ENCODE measurements at places on chromosomes 2 and 18. TPM values are rescaled to one million over a fixed set of nuclear protein-coding genes. Genes with fewer than 3 reads are reported as not detected.

DNA sequence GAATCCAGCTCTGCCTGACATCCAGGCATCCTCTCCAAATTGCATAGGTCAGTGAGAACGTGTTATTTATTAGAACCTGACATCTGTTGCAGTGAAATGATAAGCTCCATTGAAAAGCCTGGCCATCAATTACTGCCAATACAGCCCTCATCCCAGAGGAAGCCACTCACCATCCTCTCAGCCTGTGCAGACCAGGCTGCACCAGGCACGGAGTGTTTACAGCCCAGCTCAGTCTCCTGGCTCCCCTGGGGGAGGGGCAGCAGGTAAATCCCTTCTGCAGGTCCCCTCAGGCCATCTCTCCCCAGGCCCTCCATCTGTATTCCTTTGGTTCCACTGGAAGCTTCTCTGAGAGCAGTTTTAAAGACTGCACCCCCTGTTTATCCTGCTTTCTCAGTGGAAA is 82.6 kb upstream of the FOSL2 start:
- DNase-seq = no peak

DNA sequence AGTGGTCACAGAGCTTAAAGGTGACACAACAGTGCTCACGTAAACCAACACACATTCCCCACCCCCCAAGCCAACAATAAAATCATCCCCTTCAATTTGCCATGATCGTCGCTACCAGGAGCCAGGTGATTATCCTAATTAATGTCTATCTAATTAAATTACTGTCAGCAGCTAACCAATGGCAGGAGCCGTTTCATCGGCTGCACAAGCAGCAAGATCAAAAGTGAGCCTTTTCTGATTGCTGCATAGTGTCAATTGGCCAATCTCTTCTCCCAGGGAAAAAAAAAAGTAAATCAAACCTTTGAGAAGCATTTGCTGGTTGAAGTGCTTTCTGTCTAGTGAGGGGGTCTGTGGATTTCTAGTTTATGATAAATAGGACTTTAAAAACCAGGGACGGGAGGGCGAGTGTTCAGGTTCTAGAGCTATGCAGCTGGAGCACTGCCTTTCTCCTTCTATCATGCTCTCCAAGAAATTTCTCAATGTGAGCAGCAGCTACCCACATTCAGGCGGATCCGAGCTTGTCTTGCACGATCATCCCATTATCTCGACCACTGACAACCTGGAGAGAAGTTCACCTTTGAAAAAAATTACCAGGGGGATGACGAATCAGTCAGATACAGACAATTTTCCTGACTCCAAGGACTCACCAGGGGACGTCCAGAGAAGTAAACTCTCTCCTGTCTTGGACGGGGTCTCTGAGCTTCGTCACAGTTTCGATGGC is at the start of gene TBR1:
Gene TBR1, plus strand, starts transcription at position 311 of the 721 bp plus-strand sequence. Its CDS starts 114 bp downstream, at position 425.
- DNase-seq = no peak

LAMA1 gene
- 0.83 TPM for total RNA-seq

BARD1 gene
- 26.2 TPM for total RNA-seq

- DNase-seq = no peak
Observed at GRCh38 chr2:191691016-191691735, 13.2 kb downstream of the NABP1 start.

All from suprapubic skin (tissue), 4 donors.